Activated CD8-positive, alpha-beta memory T cell treated with anti-CD3 and anti-CD28 coated beads for 48 hours (primary cell): ENCODE measurements at places on chromosomes 4 and X.

- DNase-seq: no peak
Measured at GRCh38 chrX:140087875-140088274, 122.6 kb upstream of the CXorf66 start.

DNA sequence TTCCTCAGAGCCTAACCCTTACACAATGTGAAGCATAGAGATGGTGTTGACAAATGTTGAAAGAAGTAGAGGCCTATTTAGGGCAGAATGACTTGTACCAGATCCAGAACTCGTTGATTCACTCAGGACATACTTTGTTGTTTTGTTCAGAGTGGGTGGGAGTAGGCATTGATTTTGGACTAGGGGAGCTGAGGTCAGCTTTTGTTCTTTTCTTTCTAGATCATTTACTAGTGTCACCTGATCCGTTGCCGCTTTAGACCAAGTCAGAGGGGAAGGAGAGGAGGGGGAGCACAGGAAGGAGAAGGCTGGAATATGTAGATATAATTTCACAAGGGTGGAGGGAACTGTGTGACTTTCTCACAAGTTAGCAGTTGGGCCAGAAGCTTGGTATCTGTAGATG lies 282.4 kb upstream of the GPC4 start:
- DNase-seq: no peak

GRCh38 chr4:112898357-112899141 lies 150.9 kb upstream of the ANK2 start:
- no peak for DNase-seq

GRCh38 chr4:59664771-59665170 lies 1535.4 kb upstream of the ADGRL3 start:
- no peak for DNase-seq

DNA sequence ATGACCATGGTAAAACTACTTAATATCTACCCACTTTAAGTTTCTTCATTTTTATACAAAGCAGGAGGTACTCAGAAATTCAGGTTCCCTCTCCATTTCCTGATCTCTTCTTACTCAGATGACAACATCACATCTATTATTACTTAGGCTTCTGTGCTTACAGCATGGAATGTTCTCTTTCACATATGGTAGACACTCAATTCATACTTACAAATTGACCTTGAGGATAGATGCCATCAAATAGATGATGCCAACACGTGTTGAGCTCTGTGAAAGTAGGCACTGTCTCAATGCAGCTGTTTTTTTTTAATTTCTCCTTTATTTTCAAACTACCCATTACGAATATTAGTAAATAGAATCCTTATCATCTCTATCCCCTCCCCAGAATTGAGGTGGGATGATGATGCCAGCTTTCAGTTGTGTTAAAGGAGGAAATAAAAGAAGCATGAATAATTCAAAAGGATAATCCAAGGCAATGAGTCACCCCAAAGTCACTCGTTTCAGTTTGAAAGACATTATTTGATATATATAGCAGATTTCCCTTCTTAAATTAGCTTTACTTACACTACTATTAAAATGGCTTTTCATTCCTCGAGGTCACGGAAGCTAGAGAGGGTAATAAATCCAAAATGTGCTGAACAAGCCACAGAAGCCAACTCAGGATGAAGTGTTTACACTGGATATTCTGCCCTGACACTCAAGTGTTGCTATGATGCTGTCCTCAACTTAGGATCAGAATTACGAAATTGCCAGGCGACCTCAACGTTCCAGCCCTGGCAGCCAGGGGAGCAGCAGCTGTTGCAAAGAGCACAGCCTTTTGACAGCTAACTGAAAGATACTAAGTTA lies 124.2 kb upstream of the EOLA2 start:
- DNase-seq: no peak

- no peak for DNase-seq
Measured at GRCh38 chr4:61408861-61409260, 208.7 kb downstream of the ADGRL3 start.

DNA sequence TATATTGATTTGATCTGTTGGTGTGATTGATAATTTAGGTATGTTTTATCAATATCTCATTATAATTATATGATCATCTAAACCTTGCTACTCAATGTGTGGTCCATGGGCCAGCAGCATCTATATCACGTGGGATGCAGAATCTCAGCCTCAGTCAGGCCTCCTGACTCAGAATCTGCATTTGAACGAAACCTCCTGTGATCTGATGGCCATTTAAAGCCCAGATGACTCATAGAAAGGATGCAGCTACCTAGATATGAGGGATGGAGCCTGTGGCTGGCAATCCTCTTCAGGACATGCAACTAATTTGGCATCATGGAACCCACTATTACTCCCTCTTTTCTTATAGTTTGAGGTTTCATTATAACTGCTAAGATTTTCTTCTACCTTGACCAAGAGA lies 11.3 kb upstream of the CHRNA9 start:
- DNase-seq: no peak

DNA sequence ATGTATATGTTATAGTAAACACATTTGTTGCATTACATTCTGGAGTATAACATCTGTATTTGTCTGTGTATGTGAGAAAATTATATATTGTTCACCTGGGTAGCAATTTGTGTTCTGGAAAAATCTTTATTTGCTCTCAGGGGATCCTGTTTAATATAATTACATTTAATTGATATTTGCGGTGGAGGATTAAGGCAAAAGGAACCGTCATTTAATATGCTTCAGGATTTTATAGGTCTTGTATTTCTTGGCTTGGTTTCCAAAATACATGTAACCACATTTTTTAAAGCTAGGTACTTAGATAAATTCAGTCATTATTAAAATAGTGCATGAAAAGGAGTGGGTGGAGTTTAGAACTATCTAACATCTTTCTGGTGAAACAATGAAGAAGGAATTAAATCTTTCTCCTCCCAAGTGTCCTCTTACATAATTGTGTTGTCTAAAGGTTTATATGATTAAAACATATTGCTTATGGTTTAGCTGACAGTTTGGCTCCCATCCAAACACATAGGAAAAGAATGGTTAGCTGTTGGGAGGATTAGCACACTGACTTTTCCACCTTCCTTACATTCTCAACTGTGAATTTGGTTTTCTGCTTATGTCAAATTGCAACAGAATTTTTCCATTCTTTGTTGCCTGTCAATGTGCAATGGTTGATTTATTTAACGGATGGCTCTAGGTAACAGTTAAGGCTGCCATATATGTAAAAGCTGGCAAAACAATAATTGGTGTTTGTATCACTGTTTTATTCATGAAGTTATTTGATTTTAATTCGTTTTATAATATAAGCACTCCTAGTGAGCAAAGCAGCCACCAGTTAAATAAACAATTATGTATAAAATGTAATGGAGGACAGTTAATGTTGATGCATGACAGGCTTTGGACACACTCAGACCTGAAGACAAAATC lies 250.8 kb upstream of the SFRP2 start:
- no peak for DNase-seq

DNA sequence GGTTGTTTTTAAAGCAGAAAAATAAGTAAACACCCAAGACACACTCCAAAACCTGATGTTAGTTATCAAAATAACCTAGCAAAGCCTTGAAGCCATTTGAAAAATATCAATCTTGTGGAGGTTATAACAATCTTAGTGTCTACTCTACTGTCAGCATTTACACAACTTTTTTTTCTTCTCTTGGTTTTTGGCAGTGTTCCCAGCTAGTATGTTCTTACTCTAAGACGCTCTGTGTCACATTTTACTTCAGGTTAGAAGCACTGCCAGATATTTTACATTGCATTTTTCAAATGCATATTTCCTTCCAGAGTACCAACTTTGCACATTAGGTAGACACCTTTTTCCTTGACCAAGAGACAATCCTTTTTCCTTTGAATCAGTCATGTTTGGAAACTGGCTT lies 114.0 kb upstream of the INPP4B start:
- DNase-seq: no peak

GRCh38 chr4:23438764-23439163 lies 451.1 kb downstream of the PPARGC1A start:
- no peak for DNase-seq

DNA sequence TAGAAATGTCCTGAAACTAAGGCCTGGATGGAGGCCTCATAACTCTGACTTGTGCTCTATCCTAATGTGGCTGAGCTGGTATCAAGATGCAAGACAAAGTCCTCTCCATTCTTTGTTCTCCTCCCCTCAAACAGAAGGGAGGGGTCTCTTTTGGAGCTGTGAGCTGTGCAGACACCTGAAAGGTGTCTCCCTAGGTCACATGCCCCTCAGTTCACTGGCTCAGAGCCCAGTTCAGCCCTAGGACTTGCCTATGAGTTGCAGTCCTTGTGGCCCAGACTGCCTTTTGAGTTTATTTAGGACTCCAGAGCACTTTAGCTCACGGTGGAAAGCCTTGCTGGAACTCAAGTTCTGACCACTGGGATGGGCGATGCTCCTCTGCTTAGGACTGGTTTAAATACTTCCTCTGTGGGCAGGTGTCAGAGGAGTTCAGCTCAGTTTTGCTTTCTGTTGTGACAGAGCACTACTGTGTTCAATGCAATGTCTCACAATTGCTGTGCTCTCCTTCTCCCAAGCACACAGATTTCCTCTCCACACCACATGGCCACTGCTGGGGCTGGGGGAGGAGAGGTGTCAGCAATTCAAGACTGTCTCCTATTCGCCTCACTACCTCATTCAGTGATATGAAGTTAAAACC lies 84.8 kb upstream of the ZNF827 start:
- DNase-seq: no peak

- DNase-seq: no peak
Measured at GRCh38 chrX:9416562-9417348, 48.1 kb upstream of the TBL1X start.

- DNase-seq: no peak
Measured at GRCh38 chr4:105712766-105713165, 4.2 kb downstream of the GSTCD start.

DNA sequence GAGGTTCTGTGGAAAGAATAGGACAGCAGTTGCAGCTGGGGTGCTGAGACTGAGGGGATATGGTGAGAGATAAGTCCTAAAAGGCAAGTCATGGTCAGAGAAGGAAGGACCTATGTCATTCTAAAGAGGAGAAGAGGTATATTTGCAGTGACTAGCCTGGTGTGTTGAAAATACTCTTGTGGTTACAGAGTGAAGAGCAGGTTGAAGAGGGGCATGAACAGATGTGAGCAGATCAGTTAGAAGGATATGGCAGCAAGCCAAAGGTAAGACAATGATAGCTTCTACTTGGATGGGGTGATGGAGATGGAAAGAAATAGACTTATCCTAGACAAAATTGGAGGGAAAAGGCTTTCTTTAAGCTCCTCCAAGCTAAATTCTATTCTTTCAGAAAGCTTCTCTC lies 469.8 kb upstream of the CPEB2 start:
- DNase-seq: no peak

GRCh38 chr4:92254767-92255442 lies 48.9 kb upstream of the GRID2 start:
- no peak for DNase-seq

DNA sequence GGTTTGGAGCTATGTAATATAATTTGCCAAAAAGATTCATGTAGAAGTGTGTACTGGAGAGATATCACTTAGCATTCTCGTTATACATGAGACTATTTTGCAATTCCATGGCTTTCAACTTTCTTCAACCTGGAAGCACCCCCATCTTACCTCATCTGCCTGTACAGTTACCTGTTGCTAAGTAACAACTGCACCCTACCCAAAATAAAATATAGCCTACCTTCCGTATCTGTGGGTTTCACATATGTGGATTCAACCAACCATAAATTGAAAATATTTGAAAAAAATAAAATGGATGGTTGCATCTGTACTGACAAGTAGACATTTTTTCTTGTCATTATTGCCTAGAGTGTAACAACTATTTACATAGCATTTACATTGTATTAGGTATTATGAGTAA lies 278.3 kb downstream of the PPP1R2C start:
- DNase-seq: no peak

- no peak for DNase-seq
Measured at GRCh38 chrX:118536687-118537461, 41.3 kb downstream of the DOCK11 start.

DNA sequence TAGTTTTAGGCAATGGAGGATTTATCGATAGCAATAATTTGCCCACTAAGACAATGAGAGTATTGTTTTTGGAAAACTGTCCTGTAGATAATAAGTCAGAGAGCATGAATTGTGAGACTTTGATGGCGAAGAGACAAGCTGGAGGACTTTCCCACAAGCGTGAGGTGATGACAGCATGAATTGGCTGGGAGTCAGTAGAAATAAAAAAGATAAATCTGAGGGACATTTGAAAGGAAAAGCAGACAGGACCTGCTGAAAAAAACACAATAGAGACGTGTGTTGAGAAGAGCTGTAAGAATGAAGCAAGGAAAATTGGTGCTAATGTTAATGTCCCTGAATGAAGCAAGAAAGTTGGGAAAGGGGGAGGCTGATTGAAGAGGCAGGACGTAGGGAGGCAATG lies 233.5 kb downstream of the DCTD start:
- no peak for DNase-seq

DNA sequence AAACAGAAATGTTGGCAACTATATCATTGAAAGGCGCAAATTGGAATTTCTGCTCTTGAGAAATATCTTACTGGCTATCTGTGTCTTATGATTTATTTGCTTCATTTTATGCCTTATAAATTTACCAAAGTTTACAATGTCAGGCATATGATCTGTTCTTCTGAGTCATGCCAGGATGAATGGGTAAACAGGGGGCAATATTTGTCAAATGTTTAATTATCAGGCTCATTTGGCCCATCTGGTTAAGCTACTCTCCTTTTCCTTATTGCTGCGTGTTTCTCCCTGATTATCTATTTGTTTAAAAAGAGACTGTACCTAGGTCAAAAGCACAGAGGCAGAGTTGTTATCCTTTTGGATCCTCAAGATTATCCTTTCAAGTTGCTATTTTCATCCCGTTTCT lies 903.8 kb upstream of the PCDH10 start:
- DNase-seq: no peak

GRCh38 chrX:112819008-112819640 lies 21.5 kb downstream of the AMOT start:
- no peak for DNase-seq

DNA sequence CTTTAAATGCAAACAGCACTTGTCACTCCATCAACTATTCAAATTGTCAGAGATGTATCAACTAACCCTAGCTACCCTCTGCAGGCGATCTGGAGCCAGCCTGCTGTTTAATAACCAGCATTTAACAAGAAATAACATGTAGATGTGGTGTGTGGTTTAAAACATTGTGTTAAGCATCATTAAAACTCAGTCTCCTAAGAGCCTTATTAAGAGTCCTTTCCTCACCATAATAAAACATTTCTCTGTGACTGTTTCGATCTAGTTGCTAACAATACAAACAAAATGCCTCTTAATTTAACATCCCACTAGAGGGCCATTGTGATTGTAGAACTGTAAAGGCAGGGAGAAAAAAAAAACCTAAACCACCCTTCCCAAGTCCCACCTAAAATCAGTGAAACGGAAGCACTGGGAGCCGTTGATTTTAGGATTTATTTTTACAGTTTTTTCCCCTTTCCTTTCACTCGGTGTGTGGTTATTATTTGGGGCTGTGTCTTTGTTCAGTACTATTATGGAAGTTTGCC lies 708.6 kb downstream of the C4orf33 start:
- DNase-seq: no peak

- DNase-seq: no peak
Measured at GRCh38 chr4:8770518-8771257, 101.0 kb downstream of the HMX1 start.

GRCh38 chr4:7909463-7910262 lies 30.0 kb downstream of the AFAP1 start:
- DNase-seq: no peak

- no peak for DNase-seq
Measured at GRCh38 chr4:74219240-74219639, 61.3 kb downstream of the MTHFD2L start.
